Muscle of leg (tissue), 16 donors: ENCODE measurements at places on chromosomes 1 and 21. TPM values are rescaled to one million over a fixed set of nuclear protein-coding genes. Genes with fewer than 3 reads are reported as not detected.

DNA sequence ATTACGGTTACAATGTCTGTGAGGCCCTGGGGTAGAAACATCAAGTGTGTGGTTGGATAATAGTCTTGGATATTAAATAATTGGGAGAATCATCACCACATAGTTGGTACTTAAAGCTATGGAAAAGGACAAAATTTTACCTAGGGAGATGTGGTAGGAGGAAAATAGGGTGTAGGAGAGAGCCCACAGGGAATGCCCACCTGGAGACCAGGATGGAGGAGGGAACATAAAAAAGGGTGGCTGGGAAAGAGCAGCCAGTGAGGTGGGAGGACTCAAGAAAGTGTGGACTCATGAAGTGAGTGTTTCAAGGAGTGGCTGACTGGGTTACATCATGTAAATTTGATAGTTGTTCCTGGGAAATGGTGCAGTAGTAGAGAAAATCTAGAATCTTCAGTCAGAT is 3.0 kb upstream of the SOX13 start:
- DNase-seq, result no peak

DNA sequence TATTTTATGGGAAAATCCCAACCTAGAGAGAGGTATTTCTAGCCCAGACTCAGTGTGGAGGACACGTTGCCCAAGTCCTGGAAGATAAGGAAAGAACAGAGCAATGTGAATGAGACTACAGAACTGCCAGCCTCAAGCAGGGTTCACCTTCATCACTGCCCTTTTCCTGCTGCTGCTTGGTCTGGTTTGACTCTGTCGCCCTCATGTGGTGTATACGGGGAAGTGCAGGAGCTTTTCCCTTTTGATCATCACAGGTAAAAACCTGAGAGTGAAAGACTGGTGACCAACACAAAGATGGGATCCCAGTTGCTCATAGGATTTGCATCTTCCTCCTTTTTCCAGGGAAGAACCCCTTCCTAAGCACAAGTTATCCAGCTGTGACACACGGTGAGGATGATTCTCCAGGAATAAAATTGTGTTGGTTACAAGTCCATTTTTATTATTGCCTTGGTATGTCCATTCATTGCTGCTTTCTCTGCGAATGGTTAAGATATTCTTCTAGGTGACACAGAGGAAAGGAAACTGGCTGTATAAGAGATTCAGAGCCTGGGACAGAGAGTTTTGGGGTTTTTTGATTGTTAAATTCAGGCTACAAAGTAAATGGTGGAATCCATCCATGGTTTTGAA is 89.5 kb upstream of the CD53 start:
- peak; percentile 36 for DNase-seq

DNA sequence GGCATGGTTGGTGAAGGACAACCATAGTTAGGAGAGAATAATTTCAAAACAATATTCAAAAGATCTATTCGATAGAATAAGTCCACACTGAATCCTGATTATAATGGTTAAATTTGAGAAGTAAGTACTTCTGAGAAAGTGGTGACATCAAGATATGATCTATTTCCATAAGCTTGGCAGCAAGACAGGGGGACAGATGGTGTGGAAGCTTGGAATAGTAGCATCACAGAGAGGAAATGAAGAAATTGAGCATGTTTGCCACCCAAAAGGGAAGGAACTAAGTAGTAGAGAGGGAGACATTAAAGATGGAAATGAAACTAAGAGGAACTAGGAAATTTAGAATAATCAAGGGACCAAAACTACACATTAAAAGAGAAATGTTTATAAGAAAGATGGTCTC is 94.5 kb downstream of the OLFM3 start:
- DNase-seq, result peak; percentile 18

DNA sequence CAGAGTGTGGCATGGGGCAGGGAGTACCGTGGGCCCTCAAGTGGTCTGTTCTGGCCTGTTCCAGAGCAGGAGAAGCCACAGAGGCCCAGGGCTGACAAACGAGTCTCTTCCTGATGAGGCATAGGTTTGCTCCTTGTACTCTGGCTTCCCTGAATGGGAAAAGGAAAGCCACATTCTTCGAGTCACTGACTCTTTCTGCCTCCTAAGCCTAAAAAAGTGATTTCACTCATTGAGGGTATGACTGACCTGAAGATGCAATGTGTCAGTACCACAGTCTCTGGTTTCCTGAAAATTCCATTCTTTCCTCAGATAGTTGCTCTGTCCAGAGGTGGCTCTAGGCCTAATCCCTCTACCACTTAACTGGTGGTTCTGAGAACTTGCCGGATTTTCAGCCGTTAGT is 92.3 kb downstream of the KCNN3 start:
- no peak for DNase-seq

GRCh38 chr1:236391008-236391407 is 3.1 kb upstream of the EDARADD start:
- no peak for DNase-seq

GRCh38 chr1:88276163-88276562 is 407.9 kb upstream of the PKN2 start:
- peak; percentile 21 for DNase-seq

GRCh38 chr1:116909512-116910378 is at the start of gene PTGFRN:
TSS of gene PTGFRN (plus strand) at chr1:116909916. CDS start at chr1:116910204, 288 bp downstream.
- DNase-seq, result peak; percentile 91

DNA sequence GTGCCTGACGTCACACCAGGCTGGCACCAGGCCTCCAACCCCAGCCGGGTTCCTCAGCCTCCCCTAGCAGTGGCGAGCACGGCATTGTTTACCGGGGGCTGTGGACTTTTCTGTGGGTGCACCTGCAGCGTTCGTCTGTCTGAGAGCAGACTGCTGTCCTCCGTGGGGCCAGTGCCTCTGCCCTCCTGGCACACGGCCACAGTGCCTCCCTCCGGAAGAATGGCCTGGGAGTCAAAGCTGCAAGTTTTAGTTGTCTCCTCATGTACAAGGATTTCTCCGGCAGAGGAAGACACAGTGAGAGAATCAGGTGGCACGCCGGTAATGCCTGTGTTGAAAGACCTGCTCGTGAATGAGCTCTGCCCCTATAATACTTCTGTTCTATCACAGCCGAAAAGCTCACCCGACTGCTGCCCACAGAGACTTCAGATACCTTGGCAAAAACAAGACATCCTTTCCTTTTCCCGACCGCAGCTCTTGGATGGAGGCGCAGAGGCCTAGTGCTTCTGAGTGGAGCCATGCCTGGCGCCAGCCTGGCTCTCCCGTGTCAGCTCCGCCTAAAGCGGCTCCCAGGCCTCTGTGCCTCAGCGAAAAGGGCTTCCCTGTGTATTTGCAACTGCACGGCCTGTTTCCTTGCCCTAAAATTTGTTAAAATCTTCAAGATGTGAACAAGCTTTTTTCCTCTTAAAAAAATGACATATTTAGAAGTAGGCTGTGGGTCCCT is 71.4 kb downstream of the AGPAT3 start:
- peak; percentile 43 for DNase-seq

DNA sequence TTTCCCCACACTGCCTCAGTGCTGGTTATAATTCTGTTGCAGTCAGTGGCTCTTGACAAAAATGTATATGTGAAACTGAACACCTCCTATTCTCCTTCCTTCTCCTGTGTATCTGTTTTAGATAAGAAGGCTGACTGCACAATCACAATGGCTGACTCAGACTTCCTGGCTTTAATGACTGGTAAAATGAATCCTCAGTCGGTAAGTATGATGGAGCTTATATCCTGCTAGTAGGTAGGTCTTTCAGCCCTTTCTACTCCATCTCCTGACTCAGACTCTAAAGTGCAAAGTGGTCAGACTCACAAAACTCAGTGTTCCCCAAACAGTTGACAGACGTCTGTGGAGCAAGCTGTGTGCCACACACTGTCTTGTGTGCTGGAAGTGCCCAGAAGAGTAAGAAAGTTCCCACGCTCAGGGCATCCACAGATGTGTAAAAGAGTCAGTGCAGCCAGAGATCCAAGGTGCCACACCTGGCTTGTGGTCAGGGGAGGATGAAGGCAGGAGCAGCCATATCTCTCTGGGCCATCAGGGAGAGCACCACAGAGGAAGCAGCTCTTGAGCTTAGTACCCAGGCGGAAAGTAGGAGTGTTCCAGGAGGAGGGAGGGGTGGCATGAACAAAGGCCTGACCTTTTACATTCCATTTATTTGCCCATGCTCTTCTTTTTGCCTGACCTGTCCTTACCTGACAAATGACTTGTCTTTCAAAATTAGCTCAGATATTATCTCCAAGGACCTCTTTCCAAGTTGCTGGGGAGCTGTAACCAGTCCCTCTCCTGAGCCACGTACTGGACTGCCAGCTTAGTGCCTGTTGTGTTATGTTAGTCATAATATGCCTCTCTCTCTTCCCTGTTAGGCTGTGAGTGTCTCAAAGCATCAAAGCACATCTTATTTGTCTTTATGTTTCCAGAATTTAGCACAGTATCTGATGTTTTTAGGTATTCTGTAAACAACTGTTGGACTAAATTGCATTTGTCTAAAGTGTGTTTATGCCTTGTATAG is 14.0 kb upstream of the PODN start:
- DNase-seq, result no peak

DNA sequence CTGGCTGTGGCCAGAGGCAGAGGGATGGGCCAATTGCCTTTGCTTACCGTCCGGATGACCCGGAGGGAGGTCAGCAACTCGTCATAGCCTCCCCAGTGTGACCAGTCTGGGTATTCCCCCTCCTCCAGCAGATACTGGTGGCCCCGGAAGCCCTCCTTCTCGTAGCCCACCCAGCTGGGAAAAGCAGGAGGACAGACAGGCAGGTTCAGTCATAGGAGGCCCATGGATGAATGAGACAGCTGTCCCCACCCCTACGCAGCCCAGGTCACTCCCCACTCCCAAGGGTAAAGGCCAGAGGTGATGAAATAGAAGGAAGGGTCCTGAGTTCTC is 16.8 kb downstream of the CRYBG2 start:
- no peak for DNase-seq

DNA sequence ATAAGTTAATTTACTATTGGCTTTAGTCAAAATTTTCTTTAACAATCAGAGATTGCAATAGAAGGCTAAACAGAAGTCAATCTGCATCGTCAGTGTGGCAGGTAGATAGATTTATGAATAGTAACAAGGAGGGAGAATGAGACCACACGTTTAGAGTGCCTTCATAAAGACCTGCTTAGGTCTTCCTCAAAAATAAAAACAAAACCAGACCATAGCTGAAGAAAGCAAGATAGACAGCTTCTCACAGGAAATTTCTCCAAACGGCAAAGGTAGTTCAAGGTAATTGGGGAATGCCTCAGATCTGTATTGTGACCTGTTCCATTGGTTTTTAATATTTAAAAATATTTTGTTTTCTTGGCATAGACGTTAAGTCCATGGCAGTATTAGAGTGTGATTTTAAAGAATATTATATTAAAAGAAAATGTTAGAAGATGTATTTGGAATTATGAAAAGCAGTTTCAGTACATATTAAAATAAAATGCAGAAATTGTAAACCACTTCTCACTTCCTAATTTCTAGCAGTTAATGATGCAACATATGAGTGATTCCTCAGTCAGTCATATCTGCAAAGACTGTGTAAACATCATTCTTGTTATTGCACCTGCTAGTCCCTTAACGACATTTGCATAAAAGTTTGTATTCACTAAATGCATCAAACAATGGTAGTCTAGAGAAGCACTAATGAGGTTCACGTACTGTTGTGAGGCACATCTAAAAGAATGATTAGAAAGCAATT is 278.0 kb downstream of the HLX start:
- peak; percentile 12 for DNase-seq

GRCh38 chr1:37705399-37705798 is 13.1 kb downstream of the CDCA8 start:
- DNase-seq, result no peak

GRCh38 chr21:38492007-38492406 is 6.3 kb downstream of the ERG start:
- no peak for DNase-seq

GRCh38 chr1:203271018-203271743 is 34.1 kb upstream of the BTG2 start:
- peak; percentile 89 for DNase-seq

DNA sequence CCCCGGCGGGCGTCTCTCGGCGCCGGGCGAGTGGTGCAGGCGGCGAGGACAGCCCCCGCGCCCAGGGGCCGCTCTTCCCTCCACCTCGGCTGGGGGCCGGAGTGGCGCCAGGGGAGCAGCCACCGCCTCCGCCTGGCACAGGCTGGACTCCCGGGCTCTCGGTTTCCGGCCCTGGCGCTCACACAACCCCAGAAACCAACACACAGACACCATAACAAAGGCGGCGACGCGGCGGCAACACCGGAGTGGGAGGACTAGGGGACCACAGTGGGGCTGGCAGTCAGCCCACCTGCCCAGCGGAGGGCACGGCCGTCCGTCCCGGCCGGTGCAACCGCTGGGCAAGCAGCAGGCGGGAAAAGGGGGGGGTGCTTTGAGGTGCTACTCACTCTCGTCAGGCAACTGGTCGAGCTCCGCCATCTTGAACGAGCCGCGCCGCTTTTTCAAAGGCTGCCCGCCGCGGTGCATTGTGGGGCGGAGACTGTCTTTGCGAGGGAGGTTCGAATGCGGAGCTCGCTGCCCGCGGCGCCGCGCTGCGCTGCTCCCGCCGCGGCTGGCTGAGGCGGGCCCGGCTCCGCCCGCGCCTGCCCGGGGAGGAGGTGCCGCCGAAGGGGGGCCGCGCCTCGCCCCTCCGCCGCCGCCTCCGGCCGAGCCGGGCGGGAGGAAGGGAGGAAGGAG is at the start of gene LIN9:
Gene LIN9 (minus strand): TSS at position 442 of the 675 bp plus-strand sequence. CDS start 25 bp downstream, at position 417.
- peak; percentile 95 for DNase-seq

GRCh38 chr1:52439976-52440375 is 35.6 kb downstream of the PRPF38A start:
- DNase-seq, result no peak

DNA sequence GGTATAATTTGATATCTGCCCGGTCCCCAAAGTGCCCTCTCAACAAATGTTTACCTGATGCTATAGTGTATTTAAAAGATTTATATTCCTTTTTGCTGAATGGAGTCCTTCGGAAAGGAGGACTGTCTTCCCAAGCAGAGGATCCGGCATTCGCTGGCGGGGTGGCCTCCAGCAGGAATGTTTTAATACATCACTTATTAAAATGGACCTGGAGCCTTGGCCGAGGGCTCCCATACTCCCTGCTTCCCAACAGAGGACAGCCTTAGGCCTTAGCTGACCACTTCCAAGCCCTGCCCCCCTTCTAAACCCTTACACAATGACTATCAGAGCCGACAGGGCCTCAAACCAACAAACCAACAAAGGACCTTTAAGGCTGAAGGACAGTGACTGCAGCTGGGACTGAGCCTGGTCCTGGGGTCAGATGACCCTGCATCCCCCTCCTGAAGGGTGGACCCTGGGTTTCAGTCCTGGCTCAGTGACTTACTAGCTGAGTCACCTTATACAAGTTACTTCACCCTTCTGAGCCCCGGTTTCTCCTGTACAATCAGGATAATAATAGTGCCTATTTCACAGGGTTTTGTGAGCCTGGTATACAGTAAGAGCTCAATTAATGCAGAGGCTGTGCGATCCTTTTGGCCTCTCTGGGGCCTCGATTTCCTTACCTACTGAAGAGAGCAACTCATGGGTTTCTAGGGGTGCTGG is 5.6 kb downstream of the CAMK2N1 start:
- no peak for DNase-seq

- DNase-seq, result no peak
These were observed 23.6 kb downstream of the TMEM201 start for GRCh38 chr1:9612162-9612845.

GRCh38 chr1:178688244-178688643 is 36.8 kb upstream of the RALGPS2 start:
- no peak for DNase-seq

GRCh38 chr1:81007024-81007423 is 793.7 kb upstream of the ADGRL2 start:
- no peak for DNase-seq

GRCh38 chr1:222877854-222878253 is 63.0 kb downstream of the DISP1 start:
- DNase-seq, result peak; percentile 42

Gene EFNA3
- 2.1 TPM for total RNA-seq

Gene ANKRD34A
- 0.22 TPM for total RNA-seq

Gene BATF3
- 2.3 TPM for total RNA-seq

Gene E2F2
- total RNA-seq, result 3.5 TPM

Gene DYNLT5
- 4.0 TPM for total RNA-seq

Gene SPRR2A
- total RNA-seq, result not detected

Gene LRRC71
- total RNA-seq, result 0.53 TPM

Gene BACE2
- total RNA-seq, result 43.2 TPM
